Naive thymus-derived CD4-positive, alpha-beta T cell (primary cell): ENCODE measurements at places on chromosomes 11 and 22. TPM values are rescaled to one million over a fixed set of nuclear protein-coding genes. Genes with fewer than 3 reads are reported as not detected.

SLC37A2 gene
- 0.25 and 0.58 TPM in 2 replicates for total RNA-seq

GGT5 gene
- 0.38 and 0.77 TPM in 2 replicates for total RNA-seq

OR51I1 gene
- not detected in 2 replicates for total RNA-seq

TSSK2 gene
- total RNA-seq = 0.42 TPM

DNA sequence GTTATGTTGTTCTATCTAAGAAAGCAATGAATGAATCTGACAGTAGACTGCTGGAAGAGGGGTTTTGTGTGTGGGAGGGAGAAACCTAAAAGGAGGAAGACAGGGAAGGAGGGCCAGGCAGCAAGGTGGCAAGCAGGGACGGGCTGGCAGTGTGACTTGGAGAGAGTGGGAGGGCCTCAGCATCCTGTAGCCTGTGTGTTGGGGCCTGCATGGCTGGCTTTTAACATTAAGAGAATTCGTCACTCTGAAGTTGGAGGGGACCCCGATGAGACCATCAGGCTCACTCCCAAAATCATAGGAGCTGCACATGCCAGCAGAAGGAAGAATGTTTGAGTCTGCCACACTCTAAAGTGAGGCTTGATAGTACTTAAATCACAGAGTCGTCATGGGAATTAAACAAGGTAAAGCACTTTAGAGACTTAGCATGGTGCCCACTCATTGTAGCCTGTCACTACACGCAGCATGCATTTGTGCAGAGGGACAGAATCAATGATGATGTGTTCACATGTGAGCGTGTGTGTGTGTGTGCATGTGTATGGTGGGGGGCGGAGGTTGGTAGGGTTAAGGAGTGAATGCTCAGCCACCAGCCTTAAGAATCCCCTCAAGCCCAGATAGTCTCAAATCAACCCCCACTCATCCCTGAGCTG, 199.5 kb downstream of the TENM4 start:
- H3K27me3 ChIP-seq = no peaks in the 10 kb centered on the region
- H3K4me3 ChIP-seq = no peak overlapping the region
- no peaks in the 10 kb centered on the region for H3K4me1 ChIP-seq
- H3K27ac ChIP-seq = no peak overlapping the region
- no peaks in the 10 kb centered on the region for H3K36me3 ChIP-seq

GRCh38 chr11:130801333-130802122, 114.8 kb downstream of the SNX19 start:
- no peaks in the 10 kb centered on the region for H3K36me3 ChIP-seq
- no peak for DNase-seq
- H3K27me3 ChIP-seq = no peaks in the 10 kb centered on the region
